ENCODE measurements at places on chromosomes 11 and 22.
A peak's percentile ranks its signal among the peaks of the same experiment; 100 is the strongest.

- DNase-seq = no peak
Measured at GRCh38 chr11:23403210-23404185, 543.2 kb upstream of the CCDC179 start.

GRCh38 chr11:65316227-65317024 is 1.8 kb downstream of the CDC42EP2 start:
- DNase-seq = no peak

GRCh38 chr22:42268852-42269410 is 1.5 kb downstream of the TCF20 start:
- DNase-seq = no peak

GRCh38 chr11:108632041-108632704 is 32.7 kb upstream of the DDX10 start:
- no peak for DNase-seq

DNA sequence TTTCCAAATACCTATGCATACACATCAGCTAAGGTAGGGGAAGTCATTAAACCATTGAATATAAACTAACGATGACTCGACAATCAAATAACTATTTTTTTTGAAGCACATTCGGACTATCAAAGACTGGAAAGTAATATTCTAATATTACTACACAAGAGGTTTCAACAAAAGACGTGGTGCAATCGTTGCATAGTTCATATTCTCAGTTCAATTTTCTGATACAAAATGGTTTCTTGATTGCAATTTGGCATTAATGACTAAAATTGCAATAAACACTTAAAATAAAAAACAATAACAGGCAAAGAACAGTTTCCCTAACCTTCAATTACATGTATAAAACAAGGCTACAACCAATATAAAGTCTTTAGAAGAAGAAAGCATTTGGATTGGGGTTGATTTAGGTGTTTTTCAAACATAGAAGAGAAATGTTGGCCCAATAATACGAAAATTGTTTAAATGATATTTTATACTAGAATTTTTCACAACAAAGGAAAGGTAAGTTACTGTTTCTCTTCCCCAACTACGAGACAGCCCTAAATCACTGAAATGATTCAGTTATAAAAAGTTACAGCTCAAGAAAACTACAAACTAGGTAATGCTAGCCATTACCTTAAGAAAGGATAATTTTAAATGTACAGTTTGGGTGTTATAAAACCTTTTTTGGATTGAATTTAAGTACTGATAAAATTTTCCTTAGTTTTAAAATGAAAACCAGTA is 17.6 kb downstream of the BLID start:
- no peak for DNase-seq

DNA sequence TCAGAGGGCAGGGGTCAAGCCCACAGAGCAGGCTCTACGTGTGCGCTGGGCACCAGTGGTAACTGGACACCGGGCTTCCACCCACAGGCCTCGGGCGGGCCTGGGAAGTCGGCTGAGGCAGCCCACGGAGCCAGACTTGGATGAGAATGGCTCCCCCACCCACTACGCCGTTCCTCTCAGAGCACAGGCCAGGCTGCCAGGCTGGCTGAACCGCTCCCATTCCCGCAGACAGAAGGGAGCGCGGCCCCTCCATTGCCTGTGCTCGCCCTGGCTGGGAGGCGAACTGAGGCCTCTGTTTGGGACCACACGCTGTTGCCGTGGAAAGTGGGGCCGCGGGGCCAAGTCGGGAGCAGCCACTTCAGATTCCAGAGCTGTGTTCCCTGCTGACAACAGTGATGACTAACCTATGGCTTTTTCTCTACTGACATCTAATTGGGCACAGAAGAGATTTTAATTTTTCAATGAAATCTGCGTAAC is 63.9 kb downstream of the MYH9 start:
- no peak for DNase-seq

- peak; percentile 83 for DNase-seq
Measured at GRCh38 chr11:74702383-74703007, 28.7 kb downstream of the CHRDL2 start.

DNA sequence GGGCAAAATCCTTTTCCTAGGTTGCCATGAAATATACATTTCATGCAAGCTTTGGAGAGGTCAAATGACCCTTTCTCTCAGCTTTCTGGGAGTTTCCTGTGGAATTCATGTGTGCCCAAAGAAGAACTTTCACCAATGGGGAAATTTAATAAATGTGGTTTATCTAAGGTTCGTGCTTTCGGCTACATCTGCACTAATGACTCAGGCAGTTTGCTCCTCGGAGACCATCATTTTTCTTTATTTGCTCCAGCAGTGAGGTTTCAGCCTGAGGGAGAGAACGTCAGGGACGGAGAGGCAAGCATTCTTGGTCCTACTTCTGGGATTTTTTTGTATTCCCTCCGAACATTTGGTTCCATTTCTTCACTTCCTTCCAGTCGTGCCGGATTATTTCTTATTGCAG is 85.2 kb downstream of the FLI1 start:
- DNase-seq = no peak

DNA sequence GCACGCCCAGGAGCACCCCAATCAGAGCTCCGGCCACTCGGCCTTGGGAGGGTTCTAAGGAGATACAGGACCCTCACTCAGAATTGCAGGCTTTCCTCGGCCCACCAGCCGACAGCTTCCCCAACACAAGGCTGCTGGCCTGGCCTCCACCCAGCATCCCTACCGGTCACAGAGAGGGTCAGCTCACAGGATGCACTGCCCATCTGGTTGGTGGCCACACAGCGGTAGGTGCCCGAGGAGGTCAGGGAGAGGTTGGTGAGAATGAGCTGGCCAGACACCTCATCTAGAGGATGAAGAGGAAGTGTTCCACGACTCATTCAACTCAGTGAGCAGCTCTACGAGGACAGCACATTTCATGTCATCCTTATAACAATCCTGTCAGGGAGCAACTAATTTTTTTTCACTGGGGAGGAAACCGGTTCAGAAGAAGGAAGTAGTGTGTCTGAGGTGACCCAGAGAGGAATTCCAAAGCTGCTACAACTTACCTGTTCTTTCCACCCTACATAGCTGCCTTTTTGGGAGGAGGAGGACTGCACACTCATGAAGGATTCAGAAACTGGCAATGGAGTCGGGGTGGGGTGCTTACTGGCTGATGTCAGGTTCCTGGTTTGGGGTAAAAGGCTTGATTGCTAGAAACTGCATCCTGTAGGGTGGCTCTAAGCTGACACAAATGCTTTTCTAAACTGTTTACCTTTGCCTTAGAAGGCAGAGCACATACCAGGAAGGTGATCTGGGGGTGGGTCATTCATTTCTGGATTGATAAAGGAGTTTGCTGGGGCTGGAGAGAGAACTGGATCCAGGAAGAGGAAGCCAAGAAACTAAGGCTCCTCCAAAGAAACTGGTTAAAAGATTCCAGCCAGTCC is 3.3 kb downstream of the VSIG2 start:
- DNase-seq = no peak

DNA sequence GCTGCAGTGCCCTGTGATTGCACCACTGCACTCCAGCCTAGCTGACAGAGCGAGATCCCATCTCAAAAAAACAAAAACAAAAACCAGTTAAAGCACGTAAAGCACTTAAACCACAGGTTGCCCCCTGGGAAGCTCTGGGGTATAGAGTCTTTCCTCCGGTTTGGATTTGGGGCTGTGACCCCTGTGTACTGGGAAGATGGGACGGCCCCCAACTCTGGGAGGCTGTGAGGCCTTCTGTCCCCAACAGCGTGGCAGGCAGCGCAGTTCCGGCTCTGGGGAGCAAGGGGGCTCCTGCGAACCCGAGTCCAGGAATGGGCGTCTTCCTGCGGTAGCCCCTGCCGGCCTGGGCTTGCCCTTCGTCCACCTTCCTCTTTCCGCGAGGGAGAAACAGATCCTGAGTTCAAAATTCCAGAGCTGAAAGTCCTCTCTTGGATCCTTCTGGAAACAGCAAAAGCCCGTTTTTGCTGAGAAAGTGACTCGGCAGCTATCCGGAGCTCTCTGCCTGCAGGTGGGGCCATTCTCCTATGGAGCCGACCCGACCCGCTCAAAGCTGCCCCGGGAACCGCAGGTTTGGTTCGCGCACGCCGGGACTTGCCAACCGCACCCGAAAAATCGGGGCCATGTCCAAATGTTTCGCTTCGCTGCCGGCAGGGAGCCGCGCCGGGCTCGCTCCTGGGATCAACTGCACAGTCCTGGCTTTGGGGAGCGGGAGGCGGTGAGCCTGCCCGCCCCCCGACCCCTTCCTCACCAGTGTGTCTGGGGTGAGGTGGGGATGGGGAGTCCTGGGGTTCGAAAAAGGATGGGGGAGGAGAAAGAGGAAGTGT is 36.3 kb upstream of the POLA2 start:
- DNase-seq = peak; percentile 79

DNA sequence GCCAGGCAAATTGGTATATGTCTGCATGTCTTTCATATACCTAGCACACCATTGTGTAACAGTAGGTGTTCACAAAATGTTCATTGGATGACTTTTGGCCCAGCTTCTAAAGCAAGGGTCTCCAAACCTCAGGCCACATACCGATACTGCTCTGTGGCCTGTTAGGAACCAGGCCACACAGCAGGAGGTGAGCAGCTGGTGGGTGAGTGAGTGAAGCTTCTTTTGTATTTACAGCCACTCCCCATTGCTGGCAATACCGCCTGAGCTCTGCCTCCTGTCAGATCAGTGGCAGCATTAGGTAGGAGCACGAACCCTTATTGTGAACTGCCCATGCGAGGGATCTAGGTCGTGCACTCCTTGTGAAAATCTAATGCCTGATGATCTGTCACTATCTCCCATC is 836.6 kb downstream of the NTM start:
- DNase-seq = no peak

DNA sequence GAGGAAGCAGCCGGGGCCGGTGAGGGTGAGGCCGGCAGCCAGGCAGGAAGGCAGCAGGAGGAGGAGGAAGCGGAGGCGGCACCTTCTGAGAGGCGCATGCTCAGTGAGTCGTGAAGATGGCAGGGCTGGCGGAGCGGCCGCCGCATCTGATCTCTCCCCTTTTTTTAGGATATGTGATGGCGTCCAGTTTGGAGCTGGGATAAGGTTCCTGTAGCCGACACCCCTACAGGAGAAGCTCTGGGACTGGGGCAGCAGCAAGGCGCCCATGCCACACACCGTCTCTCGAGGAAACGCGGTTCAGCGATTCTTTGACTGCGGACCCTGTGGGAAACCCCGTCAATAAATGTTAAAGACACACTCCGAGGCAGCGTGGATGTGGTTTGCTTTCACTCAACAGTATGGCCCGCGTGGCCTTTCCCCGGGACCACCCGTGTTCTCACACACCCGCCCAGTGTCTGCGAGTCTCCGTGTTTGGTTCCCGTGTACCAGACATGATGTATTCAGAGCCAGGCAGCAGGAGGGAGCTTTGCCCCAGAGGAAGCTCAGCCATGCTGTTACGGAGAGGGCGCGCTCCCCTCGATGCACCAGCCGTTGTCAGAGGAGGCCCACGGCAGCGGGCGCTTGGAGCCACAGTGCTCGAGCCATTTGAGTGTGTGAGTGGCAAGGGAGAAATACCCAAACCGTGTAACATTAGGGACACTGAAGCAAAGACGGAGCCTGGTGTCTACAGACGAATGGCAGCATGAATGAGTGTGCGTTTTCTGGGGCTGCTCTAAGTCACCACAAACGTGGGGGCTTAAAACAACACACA is 27.7 kb upstream of the PARVB start:
- peak; percentile 88 for DNase-seq

DNA sequence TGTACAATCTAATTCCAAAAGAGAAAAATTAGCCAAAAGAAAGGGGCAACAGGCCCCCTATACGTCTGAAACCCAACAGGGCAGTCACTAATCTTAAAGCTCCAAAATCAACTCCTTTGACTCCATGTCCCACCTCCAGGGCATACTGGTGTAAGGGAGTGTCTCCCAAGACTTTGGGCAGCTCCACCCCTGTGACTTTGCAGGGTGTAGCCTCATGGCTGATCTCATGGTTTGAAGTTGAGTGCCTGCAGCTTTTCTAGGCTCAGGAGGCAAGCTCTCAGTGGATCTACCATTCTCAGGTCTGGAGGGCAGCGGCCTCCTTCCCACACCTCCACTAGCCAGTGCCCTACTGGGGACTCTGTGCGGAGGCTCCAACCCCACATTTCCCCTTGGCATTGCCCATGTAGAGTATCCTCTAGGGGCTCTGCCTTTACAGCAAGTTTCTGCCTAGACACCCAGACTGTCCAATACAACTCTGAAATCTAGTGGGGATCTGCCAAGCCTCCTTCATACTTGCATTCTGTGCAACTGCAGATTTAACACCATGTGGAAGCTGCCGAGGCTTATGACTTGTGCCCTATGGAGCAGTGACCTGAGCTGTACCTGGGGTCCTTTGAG is 94.5 kb downstream of the TRIM29 start:
- peak; percentile 44 for DNase-seq

- no peak for DNase-seq
Measured at GRCh38 chr22:33792832-33793231, 127.4 kb downstream of the LARGE1 start.

- DNase-seq = no peak
Measured at GRCh38 chr22:42683578-42684283, 34.5 kb upstream of the CYB5R3 start.

DNA sequence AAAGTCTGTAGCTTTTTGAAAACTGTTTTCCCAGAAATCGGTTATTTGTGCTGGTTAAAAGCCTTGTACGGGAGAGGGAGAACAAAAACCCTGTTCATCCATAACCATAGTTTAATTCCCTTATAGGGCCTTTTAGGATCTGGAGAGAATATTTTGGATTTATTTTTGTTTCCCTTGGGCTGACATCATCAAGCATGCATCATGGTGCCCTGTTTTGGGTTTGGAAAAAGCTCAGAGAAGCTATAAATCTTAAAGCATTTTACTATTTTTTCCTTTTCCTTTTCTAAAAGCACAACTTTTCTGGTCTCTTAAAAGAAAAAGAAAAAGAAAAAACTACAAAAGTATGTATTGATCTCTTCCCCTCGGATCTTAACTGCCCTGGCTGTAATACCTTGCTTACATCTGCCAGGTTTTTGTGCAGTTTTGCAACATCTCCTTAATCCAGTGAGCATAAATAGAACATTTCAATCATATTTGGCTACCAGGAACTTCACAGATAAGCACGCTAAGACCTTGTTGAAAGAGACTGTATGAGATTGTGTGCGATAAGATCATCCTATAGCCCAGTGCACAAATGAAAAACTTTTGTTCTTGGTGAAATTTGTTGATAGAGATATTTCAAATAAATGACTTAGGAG is 88.0 kb downstream of the ZBTB16 start:
- DNase-seq = no peak

- peak; percentile 32 for DNase-seq
Measured at GRCh38 chr22:46911346-46911745, 148.9 kb downstream of the TBC1D22A start.

DNA sequence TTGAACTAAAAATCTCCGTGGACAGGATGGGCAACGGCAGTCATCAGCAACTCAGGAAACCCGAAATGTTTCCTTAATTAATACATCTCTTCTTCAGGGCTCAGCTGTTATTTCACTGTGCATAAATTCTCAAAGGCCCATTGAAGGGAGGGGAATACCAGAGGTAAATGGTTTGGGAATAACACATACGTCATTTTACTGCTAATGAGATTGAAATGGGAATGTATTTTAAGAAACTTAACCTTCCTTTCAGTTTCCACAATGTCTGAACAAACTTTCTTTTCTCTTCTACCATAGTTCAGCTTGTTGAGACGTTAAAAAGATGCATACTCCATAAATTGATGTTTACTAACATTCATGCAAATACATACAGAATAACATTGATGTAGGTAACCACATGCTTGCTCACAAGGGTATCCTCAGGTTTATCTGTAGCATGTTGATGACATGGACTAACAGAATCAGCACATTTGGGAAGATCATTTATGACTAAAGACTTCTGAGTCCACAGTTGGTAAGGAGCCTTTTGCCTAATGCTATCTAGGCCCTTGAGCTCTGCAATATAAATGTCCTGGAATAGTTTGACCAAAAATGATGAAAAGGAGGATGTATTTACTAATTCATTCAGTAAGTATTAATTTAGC is 7.7 kb upstream of the PRRG4 start:
- DNase-seq = no peak

All from activated CD8-positive, alpha-beta memory T cell treated with anti-CD3 and anti-CD28 coated beads for 24 hours (primary cell).